Activated CD8-positive, alpha-beta T cell treated with anti-CD3 and anti-CD28 coated beads for 36 hours (primary cell): ENCODE measurements at places on chromosomes 5 and 9.
A peak's percentile ranks its signal among the peaks of the same experiment; 100 is the strongest.

DNA sequence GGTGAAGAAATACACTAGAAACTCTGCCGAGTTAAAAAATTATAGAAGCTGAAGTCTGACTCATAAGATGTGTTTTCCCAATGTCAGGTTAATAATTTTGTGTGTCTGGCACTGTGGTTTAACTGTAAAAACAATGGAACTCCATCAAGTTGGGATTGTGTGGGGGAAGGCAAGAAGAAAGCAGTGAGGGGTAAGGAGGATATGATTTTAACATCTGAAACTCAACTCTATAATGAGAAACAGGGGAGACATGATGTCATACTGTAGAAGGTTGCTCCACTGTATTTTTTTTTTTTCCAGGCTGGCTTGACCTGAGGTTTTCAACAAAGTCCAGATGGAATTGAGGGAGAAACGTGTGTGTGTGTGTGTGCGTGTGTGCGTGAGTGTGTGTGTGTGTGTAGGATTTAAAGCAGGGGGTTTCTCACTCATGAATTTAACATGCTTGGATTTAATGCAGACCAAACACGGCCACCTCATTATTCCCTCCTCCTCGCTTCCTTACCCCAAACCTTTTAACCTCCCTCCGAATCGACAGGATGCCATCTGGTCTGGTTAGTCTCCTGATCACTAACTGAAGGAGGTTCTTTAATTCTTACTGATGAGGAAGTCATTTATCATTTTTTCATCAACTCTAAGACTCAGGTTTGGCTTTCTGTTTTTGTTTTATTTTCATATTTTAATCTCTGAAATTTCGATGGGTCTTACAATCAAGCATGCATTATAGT, 140.2 kb upstream of the LPAR1 start:
- no peak for DNase-seq

DNA sequence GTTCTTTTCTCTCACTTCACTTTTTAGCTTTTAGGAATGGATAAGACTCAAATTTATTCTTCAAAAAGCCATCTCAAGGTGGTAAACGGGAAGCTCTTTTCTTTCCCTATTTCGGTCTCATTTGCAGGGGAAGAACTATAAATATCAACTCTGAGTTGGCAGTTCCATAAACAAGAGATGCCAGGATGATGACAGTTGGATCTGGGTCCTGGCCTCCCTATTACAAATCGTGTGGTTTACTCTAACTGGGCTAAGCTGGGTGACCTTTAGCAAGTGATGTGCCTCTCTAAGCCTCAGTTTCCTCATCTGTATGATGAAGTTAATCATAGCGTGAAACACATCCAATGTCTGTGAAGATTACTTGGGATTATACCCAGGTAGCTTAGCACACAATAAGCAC, 44.2 kb downstream of the TLE4 start:
- no peak for DNase-seq

DNA sequence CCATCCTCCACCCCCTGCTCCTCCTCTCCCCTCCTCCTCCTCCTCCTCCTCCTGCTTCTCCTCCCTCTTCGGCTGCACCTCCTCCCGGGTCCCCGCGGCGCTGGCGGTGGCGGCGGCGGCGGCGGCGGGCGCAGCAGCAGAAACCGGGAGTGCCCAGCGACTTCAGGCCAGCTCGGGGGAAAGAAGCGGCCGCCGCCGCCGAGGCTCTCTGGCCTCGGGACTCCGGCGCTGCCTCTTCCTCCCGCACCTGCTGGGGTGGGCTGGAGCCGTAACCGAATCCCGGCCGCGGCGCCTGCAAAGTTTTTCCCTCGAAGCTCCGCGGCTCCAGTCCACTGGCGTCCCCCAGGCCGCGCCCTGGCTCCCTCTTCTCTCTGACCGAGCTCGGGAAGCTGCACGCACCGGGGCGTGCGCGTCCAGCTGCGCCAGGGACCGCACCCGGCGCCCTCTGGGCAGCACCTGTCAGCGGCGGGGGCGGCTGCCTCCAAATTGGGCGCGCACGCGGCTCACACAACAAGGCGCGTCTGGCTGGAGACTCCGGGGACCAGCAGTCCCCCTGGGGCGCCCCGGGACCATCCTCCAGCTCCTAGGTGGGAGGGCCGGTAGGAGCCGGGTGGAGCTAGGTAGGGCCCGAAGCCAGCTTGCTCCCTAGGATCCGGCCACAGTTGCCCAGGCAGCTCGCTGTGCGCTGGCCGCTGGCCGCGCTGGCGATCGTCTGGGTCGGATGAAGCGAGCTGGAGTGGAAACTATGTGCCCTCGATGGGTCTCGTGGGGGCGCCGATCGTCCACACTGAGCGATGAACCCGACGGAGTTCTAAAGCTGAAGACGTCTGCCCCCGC, at the start of gene MCTP1:
TSS of gene MCTP1 (minus strand) at position 523 of the 837 bp plus-strand sequence.
- DNase-seq = peak; percentile 27

- DNase-seq = no peak
Observed at GRCh38 chr5:137185193-137185592, 313.9 kb downstream of the SPOCK1 start.

- no peak for DNase-seq
Observed at GRCh38 chr9:69056191-69056815, 20.8 kb downstream of the FXN start.

- no peak for DNase-seq
Observed at GRCh38 chr9:16309469-16310271, 560.8 kb downstream of the BNC2 start.

DNA sequence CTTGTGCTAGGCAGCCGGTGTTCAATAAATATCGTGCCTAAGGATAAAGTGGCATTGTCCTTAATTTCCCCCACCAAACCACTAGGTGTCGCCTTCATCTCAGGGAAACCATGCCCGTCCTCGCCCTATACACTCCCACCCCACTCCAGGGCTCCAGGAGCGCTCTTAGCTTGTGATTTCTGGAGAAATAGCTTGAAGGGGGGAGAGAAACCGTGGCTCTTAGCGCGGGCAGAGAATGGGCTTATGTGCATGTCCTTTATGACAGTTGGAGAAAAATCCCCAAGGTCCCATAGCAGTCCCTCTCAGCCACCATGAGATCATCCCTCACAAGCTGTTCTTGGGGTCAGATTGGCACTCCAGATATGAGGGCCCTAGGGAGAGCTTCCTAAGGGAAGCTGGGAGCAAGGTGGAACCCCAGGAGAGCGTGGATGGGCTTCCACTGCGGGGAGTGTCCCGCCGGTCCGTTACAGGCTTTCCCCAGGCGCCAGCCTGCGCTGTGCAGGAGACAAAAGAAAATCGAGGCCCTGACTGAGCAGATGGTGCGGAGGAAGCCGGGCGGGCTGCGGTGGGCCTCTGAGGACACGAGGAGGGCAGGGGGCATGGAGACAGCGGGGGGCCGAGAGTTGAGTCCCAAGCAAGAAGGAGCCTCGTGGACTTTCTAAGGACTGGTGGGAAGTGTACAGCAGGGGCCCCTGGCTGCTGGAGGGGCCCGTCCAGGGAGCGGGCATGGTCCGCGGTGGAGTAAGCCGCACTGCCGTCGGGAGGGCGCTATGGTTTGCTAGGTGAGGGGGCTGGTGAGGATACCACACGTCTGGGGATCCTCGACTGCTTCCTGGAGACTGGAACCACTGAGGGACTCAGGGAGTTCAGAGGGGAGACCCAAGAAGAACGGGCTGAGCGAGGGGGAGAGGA, 750 bp upstream of the NPR2 start:
- peak; percentile 65 for DNase-seq

GRCh38 chr9:130950039-130950311, 10.9 kb upstream of the FIBCD1 start:
- no peak for DNase-seq

- DNase-seq = no peak
Observed at GRCh38 chr9:84823421-84824271, 154.1 kb downstream of the NTRK2 start.
